ENCODE measurements at places on chromosomes 12 and 14.

- DNase-seq, result no peak
These were observed 8.5 kb upstream of the PHETA1 start for GRCh38 chr12:111377440-111377839.

- DNase-seq, result no peak
These were observed 1441.9 kb upstream of the FLRT2 start for GRCh38 chr14:84087986-84088531.

GRCh38 chr12:132449565-132450417 is 40.2 kb upstream of the FBRSL1 start:
- DNase-seq, result no peak

GRCh38 chr12:48777501-48778400 is 11.1 kb downstream of the ADCY6 start:
- no peak for DNase-seq

- DNase-seq, result no peak
These were observed 80.4 kb downstream of the PITPNM2 start for GRCh38 chr12:123070267-123071081.

- DNase-seq, result no peak
These were observed 753.1 kb upstream of the TBX3 start for GRCh38 chr12:115437061-115437567.

DNA sequence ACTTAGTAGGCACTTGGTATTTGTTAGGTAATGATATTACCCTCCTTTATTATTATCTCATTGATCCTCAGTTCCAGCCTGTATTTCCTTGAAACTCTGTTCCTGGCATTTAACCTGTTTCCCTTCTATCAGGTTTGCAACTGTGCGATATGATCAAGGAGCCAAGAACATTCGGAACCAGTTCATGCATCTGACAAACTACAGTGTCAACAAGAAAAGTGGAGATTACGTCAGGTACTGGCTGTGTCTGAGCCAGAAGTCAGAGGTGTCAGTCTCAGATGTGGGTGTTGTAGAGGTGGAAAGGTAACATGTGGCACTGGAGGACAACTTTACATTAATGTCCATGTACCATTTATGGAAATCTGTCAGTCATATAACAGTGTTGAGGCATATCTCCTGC is 56.7 kb downstream of the TTLL5 start:
- no peak for DNase-seq

- no peak for DNase-seq
These were observed 26.4 kb downstream of the FBRSL1 start for GRCh38 chr12:132516095-132517012.

DNA sequence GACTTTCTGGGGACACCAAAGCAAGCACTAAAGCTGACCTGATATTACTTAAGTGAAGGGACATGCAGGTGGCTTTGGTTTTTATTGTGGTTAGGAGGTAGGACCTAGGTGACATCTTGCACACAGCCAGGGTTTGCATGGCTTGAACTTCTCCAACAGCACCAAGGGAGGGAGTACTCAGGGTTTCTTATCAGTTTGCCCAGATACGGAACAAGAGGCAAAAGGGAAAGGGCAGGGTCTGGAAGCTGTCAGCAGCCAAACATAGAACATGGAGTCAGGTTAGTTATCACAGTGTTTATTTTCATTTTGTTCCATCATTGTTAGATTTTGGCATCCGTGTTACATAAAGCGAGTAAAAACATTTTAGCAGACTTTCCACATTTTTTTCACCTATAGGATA is 186.3 kb upstream of the CLEC14A start:
- DNase-seq, result no peak

DNA sequence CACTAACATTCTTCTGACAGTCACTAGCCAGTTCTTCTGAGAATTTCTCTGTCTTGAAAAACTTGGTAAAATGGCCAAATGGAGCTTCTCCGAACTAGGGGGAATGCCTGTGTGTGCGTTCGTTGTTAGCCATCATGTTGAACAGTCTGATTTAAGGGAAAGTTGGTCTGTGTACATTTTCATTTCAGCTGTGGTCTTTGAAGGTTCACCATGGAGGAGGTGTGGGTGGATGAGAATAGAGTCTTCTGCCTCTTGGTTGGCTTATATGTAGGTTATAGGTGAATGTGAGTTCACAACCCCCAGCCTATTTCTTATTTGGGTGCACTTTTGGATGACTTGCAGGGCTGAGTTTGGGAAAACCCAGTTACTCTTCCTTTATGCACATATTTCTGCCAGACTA is 12.9 kb downstream of the ETV6 start:
- DNase-seq, result no peak

- no peak for DNase-seq
These were observed 190.6 kb downstream of the TMX1 start for GRCh38 chr14:51430633-51431032.
